Activated CD8-positive, alpha-beta memory T cell treated with anti-CD3 and anti-CD28 coated beads for 48 hours (primary cell): ENCODE measurements at places on chromosomes 7 and 10.

DNA sequence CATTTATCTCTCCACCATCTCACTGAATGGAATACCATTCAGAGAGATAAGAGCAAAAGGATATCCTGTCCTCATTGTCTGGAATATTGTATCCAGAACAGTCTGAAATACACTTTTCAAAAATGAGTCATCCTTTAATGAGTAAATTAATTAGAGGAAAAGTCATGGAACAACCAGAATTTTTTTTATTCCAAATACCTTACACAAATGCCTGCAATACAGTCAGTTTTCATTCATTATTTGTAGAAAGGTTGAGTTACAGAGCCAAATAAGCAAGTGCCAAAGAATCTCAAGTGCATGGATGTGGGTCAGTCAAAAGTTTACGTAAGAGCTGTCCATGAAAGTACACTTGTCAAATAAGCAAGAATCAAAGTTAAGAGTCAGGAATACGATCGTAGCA lies 482.6 kb downstream of the IPMK start:
- DNase-seq: no peak

DNA sequence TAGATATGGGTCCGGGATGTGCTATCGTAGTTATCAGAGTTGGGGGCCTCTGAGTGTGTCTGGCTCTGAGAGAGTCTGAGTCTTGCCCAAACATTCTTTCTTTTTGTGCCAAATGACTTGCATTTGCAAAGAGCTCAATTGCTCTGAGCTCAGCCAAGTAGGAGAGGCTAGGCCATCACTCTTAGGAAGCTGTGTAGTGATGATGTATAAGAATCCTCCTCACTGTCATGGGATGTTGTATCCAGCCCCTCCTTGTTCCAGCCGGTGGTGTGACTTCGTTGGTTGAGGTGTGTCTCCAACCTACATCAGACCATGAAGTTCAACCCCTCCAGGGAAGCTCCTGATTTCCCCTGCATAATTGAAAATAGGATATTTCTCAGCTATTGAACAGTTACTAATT lies 97.5 kb upstream of the NPS start:
- no peak for DNase-seq

DNA sequence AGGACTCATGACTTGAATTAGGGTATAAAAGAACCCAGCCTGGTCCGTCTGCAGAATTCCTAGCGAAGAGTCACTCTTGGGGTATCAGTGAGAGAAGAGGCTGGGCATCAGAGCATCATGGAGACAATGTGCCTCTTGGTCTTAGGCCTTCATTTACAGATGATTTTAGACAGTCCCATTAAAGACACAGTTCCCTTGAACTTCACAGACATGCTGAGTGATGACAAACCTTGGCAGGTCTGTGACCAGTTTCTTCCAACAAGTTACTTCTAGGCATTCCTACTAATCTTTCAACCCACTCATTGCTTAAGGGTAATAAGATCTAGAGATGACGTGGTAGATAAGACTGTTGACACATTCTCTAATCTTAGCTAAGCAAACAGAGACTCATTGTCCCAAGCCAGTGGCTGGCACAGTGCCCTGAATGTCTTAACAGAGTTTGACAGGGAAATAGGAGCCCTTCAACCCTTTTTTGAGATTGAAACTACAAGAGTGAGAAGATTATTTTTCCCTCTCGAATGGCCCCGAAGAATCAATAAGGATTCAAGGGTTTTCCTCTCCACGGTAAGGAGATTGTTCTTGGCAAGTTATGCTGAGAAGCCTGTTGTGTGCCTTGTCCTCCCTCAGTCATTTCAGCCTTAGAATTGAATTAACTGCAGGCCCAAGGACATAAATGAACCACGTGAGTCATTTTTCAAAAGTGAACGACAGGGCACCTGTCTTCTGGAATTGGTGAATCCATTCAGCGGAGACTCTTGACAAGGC lies 281.1 kb downstream of the CCDC3 start:
- DNase-seq: no peak

GRCh38 chr7:13981070-13981469 lies 8.4 kb downstream of the ETV1 start:
- DNase-seq: no peak

GRCh38 chr10:75050149-75050919 lies 61.1 kb upstream of the SAMD8 start:
- no peak for DNase-seq

DNA sequence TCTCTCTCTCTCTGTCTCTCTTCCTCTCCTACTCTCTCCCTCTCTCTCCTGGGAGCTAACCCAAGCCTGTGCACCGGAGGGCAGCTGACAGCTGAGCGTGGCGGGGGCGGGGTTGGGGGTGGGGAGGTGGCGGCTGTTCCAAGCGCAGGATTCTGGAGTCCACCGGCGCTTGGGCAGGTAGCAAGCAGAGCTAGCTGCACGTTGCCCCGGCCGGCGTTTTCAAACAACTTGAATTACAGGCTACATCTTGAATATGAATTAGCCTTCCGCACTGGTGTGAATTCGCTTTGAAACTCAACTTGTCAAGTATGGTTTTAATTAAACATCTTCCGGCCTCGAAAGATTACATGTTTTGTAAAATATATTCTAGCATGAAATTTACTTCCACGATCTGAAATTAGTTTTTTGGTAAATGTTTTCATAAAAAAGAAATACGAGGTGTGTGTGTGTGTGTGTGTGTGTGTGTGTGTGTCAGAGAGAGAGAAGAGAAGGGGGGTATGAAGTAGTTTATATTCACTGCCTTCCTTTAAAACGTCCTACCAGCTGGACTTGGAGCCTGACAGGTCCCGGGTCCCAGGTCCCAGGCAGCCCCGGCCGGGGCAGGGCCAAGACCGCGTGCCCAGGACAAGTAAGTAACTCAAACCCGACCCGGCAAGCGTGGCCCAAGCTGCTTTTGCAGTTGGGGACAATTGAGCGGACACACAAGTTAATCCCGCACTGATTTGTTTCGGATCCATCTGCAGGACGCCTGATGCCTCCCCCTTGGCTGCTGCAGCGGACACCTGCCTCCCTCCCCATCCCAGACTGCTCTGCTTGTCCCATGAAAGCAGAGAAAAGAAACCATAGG lies 9.0 kb upstream of the DLX6 start:
- DNase-seq: no peak

- DNase-seq: no peak
These were observed 10.7 kb upstream of the FAM13C start for GRCh38 chr10:59373071-59373470.

- DNase-seq: no peak
These were observed 43.4 kb downstream of the FAM20C start for GRCh38 chr7:235576-236395.

- DNase-seq: no peak
These were observed 96.1 kb downstream of the FAM53B start for GRCh38 chr10:124648131-124648475.

GRCh38 chr10:6128591-6129251 lies 39.9 kb downstream of the RBM17 start:
- no peak for DNase-seq

GRCh38 chr7:106756884-106757283 lies 95.9 kb upstream of the CCDC71L start:
- no peak for DNase-seq

DNA sequence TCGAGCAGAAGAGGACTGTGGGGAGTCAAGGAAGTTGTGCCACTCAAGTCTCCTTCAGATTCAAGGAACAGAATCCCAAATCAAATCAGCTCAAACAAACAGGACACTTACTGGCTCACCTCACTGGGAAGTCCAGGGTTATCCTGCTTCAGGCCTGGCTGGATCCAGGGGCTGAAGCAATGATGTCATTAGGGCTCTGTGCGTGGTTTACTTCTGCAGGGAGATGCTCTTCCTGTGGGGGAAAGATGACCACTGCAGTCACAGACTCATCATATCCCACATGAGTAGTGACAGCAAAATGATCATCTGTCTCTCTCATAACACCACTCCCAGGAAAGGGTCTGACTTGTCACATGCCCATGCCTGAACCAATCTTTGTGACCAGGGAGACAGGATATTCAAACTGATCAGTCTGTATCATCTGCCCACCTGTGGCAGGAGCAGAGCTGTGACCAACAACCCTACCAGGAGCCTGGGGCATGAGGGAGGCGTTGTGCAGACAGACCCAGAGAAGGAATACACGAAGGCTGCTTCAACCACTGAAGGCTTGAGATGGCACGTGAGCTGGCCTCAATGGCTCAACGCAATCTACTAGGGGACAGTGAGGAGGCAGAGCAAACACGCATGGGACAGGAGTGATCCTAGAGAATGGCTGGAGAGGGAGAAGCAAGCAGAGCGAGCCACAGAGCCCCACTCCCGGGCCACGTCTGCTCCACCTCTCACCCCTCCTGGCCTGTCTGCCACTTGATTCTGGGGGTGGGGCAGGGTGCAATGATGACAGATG lies 27.6 kb upstream of the NANOS1 start:
- no peak for DNase-seq

GRCh38 chr7:104469166-104469820 lies 140.9 kb downstream of the LHFPL3 start:
- DNase-seq: no peak

- DNase-seq: no peak
These were observed 738 bp downstream of the ETV1 start for GRCh38 chr7:13988731-13989125.

- DNase-seq: no peak
These were observed 19.1 kb downstream of the CYCS start for GRCh38 chr7:25105911-25106310.

GRCh38 chr7:137074391-137075030 lies 206.1 kb downstream of the CHRM2 start:
- no peak for DNase-seq

DNA sequence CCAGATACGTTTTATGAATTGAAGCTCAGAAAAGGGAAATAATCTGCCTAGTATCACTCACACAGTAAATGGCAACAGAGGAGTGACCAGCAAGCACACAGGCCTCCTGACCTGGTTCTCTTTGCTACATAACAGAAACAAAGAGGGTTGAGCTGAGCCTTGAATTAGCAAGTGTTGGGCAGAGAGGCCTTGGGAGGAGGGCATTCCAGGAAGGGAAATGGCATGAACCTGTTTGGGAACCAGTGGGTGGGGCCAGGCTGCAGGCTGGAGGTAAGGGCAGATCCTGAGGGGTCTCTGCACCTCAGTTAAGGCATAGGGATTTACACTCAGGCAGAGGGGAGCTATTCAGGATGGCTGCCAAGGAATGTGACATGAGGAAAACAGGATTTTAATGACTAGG lies 24.8 kb upstream of the CYCS start:
- no peak for DNase-seq

- DNase-seq: no peak
These were observed 3.7 kb downstream of the RGS10 start for GRCh38 chr10:119538632-119539358.

GRCh38 chr10:72424561-72424960 lies 69.8 kb upstream of the DNAJB12 start:
- no peak for DNase-seq

DNA sequence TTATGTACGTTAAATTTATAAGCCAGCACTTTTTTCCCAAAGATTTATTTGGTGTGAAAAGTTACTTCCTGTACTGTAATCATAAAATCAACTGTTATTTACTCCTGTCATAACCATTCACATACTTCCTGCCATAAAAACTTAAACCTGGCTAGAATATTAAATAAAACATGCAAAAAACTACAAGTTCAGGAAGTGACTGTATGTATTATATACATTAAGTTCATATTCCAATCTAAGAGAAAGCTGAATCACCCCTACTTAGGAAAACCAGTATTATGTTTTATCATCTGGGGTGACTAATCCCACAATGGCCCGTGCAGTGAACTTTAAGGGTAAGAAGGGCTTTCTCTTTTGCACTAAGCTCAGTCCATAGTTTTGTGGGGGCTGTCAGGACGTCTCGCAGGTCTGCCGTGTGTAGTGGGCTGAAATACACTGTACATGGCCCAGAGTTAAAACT lies 183.7 kb upstream of the KLF14 start:
- DNase-seq: no peak

DNA sequence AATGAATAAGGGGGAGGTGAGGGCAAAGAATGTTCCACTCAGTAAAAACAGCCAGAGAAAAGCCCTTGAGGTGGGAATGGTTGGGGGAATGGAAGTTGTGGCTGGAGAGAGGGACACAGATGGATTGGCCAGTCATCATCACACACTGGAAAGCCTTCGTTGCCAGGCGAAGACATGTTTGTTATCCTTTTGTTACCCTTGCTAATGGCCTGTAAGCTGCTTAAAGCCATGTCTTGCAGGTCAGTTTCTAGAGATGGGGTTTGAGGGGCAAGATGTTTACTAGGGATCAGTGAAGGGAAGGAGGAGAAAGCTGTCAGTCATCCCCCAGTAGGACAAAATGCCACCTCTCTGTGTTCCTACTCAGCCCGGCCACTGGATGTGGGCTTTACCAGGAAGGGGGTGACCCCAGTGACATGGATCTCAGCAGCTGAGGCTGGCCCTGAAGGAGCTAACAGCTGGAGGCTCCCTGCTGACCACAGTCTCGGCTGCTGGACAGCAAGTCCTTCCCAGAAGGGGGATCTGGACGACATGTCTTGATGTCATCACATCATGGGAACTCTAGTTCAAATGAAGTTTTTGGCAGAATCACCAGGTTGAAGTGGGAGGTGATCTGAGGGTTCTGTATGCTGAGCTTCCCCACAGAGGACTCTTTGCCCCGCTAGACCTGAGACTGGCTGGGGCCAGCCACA lies 66.2 kb downstream of the TBXAS1 start:
- no peak for DNase-seq

GRCh38 chr10:77001206-77001605 lies 636.4 kb downstream of the KCNMA1 start:
- DNase-seq: no peak

GRCh38 chr7:119931230-119931824 lies 341.6 kb upstream of the KCND2 start:
- DNase-seq: no peak

GRCh38 chr10:106442223-106442622 lies 722.3 kb downstream of the SORCS1 start:
- no peak for DNase-seq

- DNase-seq: no peak
These were observed 63.7 kb upstream of the ANTXRL start for GRCh38 chr10:46223064-46223480.

GRCh38 chr10:125340903-125341302 lies 180.5 kb upstream of the CTBP2 start:
- no peak for DNase-seq

DNA sequence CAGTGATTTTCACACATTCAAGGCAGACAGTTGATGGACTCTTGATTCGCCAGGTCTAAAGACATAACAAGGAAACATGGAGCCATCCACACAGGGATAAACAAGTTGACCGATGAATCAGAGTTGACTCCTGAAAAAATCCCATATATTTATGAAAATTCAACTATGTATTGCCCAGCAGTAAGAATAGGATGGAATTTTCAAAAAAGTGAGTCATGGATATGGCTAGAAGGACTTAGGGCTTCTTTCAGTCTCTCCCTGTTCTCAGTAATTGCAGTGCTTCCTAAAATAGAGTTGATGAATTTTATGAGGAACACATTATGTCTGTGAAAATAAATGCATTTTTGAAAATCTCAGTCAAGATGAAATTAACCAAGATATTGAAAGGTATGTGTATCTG lies 301.2 kb downstream of the PLXDC2 start:
- no peak for DNase-seq

GRCh38 chr10:79248341-79249185 lies 98.7 kb upstream of the PPIF start:
- no peak for DNase-seq
